ENCODE measurements at places on chromosomes 13 and 19.

- no peak for DNase-seq
Observed at GRCh38 chr13:94313926-94314325, 165.6 kb downstream of the DCT start.

- no peak for DNase-seq
Observed at GRCh38 chr13:31476266-31476665, 263.1 kb upstream of the RXFP2 start.

DNA sequence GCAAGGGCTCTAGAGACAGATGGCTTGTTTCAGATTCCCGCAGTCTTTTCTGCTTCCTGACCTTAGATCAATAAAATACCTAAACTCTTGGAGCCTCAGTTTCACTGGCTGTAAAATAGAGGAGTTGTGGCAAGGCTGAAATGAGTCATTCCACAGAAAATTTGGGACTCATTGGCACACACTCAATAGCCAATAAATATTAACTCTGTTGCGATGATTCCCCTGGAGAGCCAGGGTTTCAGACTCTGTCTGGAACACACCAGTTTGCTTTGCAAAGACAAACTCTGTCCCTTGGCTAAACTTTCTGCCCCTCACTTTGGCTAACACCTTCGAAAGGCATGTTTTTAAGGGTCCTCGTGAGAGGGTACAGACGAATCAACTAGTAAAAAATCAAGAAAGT lies 18.1 kb upstream of the UBE2L5 start:
- no peak for DNase-seq

- no peak for DNase-seq
Observed at GRCh38 chr19:48405850-48406249, 12.4 kb downstream of the GRIN2D start.

GRCh38 chr13:104616990-104617389 lies 1550.8 kb upstream of the SLC10A2 start:
- no peak for DNase-seq

GRCh38 chr13:111407381-111408131 lies 87.1 kb downstream of the TEX29 start:
- no peak for DNase-seq

GRCh38 chr19:49780861-49781260 lies 14.1 kb downstream of the AP2A1 start:
- no peak for DNase-seq

GRCh38 chr19:11273296-11273695 lies 11.0 kb upstream of the DOCK6 start:
- no peak for DNase-seq

DNA sequence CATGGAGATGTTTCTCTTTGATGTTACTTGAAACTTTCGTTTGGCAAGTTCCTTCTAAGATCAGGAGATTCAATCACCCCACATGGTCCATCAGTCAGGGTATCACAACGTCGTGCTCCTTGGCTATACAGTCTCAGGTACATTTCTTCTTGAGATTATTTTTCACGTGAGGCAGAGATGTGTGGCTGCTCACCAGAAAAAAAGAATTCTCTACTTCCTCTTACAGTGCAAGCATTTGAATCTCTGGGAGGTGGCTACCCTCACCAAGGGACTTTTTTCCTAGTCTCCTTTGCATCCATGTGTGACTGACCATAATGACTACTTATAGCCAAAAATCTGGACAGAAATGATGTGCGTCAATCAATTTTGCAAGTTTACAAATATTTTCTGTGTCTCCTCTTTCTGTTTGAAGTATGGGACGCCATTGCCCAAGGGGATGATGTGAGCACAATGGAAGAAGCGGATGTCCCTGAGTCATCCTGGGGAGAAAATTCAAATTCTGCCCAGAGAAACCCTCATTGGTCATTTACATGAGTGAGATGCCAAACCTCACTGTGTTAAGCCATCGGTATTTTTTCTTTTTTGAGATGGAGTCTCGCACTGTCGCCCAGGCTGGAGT lies 8.6 kb upstream of the LAIR2 start:
- no peak for DNase-seq

Data from stimulated activated naive CD4-positive, alpha-beta T cell (primary cell).